ENCODE measurements at places on chromosomes 16 and 17.

- no peak for DNase-seq
These were observed 20.4 kb upstream of the SLC38A8 start for GRCh38 chr16:84062734-84063640.

- DNase-seq: no peak
These were observed 217.8 kb upstream of the GSE1 start for GRCh38 chr16:85395207-85395912.

- DNase-seq: no peak
These were observed 32.6 kb upstream of the KIFC3 start for GRCh38 chr16:57834936-57835335.

DNA sequence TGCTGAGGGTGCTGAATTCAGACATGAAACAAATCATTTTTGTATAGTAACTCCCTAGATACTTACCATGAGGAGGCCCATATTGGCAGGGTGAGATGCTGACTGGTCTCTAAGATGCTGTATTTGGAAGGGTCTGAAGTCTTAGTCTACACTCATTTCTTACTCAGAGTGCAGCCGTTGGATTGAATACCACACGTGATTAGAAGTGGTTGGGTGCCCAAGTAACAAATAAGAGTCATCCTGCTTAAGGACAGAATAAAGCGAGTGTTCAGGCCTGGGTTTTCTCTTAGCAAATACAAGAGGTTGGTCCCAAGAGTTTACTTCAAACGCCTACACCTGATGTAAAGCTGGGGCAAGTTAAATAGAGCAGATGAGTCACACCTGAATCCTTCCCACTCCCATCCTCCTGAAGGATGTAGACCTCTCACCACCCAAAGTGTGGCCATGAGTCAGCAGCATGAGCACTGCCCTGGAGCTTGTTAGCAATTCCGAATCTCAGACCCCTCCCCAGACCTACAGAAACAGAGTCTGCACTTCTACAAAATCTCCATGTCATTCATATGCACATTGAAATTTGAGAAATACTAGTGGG, 284.6 kb upstream of the CDH5 start:
- DNase-seq: no peak

DNA sequence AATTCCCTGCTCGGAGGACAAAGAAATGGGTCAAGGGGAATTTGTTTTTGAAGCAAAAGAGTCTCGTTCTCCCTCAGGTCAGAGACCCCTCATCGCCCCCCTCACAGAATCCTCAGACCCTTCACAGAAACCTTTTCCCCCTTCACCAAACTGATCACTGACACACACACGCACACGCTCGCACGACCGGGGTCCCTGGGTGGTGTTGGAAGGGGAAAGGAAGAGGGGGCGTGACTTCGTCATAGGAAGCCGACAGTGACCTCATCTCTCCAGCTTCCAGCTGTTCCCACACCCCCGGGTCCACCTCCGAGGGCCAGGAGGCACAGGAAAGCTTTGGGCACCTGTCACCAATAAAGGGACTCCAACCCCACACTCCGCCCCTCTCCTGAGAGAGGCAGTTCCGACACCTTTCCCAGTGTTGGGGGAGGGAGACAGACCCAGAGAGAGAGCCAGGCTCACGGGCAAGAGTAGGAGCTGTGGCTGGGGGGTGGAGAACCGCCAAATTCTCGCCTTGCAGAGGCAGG, 1.2 kb downstream of the ASGR1 start:
- DNase-seq: no peak

- DNase-seq: no peak
These were observed 207.4 kb downstream of the RPTOR start for GRCh38 chr17:80751946-80752581.

DNA sequence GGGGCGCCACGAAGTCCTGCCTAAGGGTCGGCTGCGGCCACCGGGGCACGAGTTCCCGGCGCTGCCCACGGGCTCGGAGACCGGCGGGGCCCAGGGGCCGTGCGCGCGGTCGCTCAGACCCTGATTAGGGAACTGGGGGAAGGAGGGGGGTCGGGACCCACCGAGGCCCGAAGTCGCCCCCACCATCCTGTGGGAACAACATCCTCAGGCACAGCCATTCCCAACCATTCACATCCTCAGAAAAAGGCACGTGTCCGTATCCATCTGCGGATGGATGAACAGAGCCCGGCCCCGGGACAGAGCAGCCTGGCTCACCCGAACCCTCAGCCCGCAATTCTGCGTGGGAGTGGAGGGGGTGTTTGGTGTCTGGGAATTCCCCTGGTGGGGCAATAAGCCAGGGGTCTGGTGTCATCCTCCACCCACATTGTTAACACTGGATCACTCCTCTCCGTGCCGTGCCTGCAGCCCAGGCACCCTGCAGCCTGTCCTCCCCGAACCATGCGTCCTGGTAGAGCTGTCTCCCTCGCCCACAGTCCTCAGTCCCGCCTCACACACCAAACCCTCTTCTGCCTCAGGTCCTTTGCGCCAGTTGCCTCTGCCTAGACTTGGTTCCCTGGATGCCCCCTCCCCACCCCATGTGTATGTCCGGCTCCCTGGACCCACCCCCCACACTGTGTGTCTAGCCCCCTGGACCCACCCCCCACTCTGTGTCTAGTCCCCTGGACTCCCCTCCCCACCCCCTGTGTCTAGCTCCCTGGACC, 789 bp upstream of the CCDC57 start:
- DNase-seq: no peak

GRCh38 chr16:57976331-57976796, 5.4 kb upstream of the CNGB1 start:
- no peak for DNase-seq

DNA sequence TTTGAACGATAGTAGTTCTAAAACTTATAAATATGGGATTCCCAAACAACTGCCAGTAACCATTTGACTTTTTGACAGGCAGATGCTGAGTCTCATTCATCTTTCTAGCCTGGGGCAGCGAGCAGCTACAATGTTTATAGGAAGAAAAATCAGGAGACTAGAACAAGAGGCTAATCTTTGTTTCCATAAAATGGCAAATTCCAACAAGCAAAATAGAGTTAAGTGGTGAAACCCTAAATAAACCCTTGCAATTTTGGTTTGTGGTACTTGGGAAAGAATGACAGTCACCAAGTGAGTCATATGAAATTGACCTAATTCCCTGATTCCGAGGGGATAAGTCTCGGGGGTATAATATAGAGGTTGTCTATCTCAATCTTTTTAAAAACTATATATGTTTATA, 27.3 kb upstream of the HS3ST2 start:
- no peak for DNase-seq

GRCh38 chr16:55641430-55642056, 14.2 kb upstream of the SLC6A2 start:
- no peak for DNase-seq

DNA sequence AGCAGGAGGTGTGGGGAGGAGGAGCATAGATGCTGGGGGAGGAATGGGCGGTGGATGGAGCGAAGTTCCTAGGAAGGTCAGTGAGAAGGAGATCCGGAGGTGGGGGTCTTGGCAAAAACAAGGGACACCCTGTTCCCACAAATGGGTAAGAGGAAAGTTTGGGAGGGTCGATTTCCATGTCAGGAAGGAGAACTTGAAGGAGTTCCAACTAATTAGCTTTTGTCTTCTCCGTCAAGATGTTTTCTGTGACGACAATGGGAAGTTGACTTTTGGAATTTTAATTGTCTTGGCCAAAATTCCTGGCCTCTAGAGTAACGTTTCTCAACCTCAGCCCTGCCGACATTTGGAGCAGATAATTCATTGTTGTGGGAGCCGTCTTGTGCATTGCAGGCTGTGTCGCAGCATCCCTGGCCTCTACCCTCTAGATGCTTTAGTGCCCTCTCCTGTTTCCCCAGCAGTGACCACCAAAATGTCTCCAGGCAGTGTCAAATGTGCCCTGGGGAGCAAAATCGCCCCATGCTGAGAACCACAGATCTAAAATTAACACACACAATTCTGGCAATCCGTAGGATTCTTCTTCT, 97.1 kb downstream of the PITPNC1 start:
- no peak for DNase-seq

DNA sequence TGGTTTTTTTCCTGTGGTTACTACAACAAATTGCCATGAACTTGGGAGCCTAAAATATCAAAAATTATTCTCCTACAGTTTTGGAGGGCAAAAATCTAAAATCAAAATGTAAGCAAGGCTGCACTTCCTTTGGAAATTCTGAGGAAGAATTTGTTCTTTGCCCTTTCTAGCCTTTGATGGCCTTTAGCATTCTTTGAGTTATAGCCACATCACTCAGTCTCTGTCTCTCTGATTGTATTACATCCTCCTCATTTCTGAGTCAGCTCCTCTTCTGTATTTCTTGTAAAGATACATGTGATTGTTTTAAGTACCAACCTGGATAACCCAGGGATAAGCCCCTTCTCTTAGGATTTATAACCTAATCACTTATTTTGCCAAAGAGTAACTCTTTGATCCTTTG, 282.0 kb downstream of the BCAS3 start:
- DNase-seq: no peak

GRCh38 chr16:58088091-58088490, 41.1 kb downstream of the CFAP20 start:
- DNase-seq: no peak

- DNase-seq: no peak
These were observed 109.1 kb upstream of the CRHR1 start for GRCh38 chr17:45675012-45675411.

DNA sequence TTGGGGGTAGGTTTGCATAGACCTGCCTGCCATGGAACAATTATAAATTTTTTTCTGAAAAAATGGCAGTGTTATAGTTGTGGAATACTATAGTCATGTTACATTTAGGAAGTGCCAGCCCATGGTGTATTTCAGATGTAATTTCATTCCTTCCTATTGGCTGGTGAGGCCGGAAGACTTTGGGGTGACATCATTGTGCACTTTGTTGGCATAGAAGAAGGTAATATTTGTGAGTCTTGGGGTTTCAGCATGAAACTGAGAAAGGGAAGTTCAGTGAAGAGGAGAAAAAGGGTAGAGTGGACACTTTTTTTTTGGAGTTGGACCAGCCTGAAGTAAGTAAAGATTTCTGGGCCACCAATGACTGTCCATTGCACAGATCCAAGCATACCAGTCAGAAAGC, 16.0 kb upstream of the HEATR6 start:
- no peak for DNase-seq

DNA sequence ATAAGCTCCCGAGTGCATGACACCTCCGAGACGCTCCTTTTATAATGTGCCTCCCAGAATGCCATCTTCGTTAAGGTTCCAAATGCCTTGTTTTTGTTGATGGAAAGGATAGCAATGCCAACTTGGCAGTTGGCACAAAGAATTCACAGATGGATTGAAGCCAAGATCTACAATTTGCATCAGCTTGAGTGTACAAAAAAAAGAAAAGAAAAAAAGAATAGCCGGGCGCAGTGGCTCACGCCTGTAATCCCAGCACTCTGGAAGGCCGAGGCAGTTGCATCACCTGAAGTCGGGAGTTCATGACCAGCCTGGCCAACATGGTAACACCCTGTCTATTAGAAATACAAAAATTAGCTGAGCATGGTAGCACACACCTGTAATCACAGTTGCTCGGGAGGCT, 7.6 kb downstream of the TBC1D16 start:
- no peak for DNase-seq

- no peak for DNase-seq
These were observed 3.2 kb downstream of the RHBDL3 start for GRCh38 chr17:32268734-32269288.

DNA sequence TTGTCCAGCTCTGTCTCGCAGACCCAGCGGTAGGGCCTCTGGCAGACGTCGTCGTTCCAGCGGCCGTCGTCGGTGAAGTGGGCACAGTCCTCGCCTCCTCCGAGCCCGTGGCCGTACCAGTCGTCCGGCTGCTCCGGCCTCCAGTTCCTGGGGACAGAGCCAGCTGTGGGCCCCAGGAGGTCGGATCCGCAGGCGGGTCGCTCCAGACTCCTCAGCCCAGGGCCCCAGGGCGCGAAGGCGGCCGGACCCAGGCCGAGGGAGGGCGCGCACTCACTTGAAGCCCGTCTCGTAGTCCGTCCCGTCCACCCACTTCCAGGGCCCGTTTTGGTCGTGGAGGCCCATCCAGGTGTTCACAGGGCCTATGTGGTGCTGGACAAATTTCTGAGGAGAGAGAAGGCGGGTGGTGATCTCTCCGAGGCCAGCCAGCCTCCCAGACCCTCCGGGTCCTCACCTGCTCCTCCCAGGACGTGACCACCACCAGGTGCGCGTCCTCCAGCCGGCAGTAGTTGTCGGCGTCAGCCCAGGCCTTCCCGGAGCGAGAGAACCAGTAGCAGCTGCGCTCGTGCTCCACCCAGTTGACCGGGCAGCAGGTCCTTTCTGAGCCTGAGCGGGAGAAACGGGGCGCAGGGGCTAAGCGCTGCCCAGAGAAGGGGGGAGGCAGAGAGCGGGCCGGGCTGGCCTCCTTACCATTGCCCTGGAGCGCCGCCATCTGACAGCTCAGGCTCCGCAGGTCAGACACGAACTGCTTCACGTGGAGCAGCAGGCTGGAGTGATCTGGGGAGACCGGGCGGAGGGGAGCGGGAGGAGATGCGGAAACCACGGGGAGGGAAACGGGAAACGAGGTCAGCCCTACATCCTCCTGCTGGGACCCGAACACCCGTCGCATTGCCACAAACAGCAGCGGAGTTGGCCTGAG, 5.2 kb downstream of the ASGR1 start:
- DNase-seq: no peak

- DNase-seq: no peak
These were observed 63.4 kb downstream of the KLHDC4 start for GRCh38 chr16:87702325-87702811.
